ENCODE measurements at places on chromosomes 5 and 9. TPM values are rescaled to one million over a fixed set of nuclear protein-coding genes. Genes with fewer than 3 reads are reported as not detected.

PDE8B gene
- total RNA-seq = 5.8 TPM

GRCh38 chr5:21071421-21071820 lies 1083.4 kb upstream of the CDH18 start:
- DNase-seq = no peak

GRCh38 chr5:112025757-112026156 lies 268.8 kb upstream of the NREP start:
- DNase-seq = no peak

GRCh38 chr9:34983209-34983608 lies 6.3 kb upstream of the DNAJB5 start:
- no peak for DNase-seq

- no peak for DNase-seq
Measured at GRCh38 chr9:20023210-20023905, 234.5 kb upstream of the SLC24A2 start.

DNA sequence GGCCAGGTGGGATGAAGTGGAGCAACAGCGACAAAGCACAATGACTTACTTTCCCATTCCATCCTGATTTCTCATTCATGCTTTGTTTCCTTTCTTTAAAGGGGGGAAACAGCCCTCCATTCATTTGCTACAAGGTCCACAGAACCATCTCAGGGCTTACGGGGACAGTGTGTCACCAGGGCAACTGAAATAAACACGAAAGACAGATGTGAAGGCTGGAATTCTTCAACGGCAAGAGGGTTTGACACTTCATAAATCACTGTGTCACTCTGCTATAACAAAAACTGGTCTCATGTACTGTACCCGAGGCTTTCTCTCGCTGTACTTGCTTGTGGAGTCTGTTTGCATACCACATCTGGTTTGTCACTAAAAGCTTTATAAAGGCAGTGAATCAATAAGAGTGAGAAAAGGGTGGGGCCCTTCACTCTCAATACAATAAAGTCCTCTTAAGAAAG lies 150.8 kb downstream of the EFNA5 start:
- DNase-seq = peak; percentile 80

All from umbilical cord (tissue), 2 donors.